HT1080 (cell line): ENCODE measurements at places on chromosomes 5 and 9. TPM values are rescaled to one million over a fixed set of nuclear protein-coding genes. Genes with fewer than 3 reads are reported as not detected.

GRCh38 chr9:128053560-128053959 is 13.6 kb downstream of the NAIF1 start:
- DNase-seq, result no peak

DNA sequence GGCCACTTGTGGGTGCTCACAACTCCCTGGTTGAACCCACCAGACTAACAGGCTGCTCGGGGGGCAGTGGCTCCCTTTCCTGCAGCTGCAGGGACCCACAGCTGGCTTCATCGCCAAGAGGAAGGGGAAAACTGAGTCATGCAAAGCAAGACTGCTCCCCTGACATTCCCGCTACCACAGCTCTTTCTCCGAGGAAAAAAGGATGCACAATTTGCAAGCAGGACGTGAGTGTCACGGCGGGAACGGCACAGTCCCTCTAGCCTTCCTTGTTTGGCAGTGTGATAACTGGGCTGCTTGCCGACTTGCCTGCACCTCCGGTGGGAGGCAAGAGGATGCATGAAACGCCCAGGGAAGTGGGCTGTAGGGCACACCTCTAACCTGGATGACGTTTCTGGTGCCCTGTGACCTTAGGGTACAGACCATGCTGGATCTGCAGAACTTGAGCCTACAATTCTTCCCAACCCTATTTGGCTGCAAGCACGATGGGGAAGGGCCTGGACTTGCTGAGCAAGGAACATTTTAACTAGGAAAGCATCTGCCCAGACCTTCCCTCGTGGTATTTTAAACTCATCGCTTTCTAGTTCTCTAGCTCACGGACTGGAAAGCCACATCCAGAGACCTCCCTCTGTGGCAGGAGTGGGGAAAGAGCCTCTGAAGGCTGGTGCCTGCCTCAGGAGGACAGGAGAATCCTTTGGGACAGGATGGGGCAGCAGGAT is 7.8 kb downstream of the SH3PXD2B start:
- DNase-seq, result no peak

DNA sequence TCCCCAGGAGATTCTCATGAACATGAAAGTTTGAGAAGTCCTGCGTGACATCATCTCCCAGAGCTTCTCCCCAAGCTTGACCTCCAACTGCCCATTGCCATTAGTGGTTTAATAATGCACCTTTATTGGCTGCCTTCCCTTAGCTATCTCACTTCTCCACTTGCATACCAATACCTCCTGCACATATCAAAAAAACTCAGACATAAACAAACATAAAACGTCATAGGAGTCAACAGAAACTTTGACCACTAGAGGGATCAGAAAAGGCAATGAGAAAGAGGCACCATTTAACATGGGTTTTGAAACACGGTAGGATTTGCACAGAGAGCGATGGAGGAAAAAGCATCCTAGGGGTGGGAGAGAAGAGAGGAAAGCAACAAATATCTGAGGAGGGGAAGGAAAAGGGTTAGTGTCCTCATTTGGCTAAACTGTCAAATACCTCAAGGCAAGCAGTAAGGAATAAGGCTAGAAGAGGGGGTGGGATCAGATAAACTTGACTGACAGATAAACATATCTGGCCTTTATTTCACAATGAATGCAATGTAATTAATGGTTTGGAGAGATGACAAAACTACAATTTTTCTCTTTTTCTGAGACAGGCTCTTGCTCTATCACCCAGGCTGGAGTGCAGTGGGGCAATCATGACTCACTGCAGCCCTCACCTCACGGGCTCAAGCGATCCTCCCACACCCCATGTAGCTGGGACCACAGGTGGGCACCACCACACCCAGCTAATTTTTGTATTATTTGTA is 27.0 kb downstream of the GNAQ start:
- DNase-seq, result no peak

DNA sequence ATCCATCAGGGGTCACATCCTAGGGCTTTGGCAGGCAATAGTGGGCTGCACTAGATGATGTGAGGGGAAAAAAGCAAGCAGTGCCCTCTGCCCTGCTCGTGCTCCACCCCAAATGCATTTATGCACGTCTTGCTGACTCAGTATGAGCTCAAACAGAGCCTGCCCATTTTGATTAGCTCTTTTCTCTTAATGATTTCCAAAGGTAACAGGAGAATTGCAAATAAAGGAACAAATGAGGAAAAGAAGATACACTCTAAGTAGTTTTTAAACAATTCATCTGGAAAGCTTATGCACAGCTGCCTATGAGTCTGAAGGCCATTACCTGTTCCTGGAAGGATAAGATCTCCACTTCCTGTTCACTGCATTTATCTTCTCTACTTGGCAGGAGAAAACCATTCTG is 364.2 kb downstream of the TMEM232 start:
- DNase-seq, result no peak

- no peak for DNase-seq
These were observed 25.2 kb downstream of the PRRC2B start for GRCh38 chr9:131419026-131419614.

GRCh38 chr5:14806456-14806855 is 65.1 kb downstream of the ANKH start:
- no peak for DNase-seq

- DNase-seq, result no peak
These were observed 12.6 kb downstream of the TRIM23 start for GRCh38 chr5:65611524-65611923.

DNA sequence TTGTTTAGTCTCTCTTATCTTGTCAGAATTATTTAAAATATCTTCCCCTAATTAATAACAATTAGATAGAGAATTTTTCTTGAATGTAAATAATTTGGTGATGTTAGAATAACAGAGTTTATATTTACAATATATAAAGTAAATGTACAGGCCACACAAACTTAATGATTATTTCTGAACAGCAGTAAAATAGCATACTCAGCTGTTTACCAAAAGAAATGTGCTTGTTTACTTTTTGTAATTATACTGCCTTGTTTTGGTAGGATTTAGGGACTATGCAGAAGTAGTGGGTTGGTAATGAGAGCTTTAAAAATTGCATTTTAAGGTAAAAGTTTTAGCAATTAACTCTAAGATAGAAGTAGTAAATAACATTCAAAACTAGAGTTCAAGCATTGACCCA is 17.4 kb downstream of the NDFIP1 start:
- no peak for DNase-seq

- DNase-seq, result no peak
These were observed 96.6 kb downstream of the RGS3 start for GRCh38 chr9:113559834-113560800.

GRCh38 chr5:127303404-127303803 is 12.8 kb downstream of the MEGF10 start:
- no peak for DNase-seq

DNA sequence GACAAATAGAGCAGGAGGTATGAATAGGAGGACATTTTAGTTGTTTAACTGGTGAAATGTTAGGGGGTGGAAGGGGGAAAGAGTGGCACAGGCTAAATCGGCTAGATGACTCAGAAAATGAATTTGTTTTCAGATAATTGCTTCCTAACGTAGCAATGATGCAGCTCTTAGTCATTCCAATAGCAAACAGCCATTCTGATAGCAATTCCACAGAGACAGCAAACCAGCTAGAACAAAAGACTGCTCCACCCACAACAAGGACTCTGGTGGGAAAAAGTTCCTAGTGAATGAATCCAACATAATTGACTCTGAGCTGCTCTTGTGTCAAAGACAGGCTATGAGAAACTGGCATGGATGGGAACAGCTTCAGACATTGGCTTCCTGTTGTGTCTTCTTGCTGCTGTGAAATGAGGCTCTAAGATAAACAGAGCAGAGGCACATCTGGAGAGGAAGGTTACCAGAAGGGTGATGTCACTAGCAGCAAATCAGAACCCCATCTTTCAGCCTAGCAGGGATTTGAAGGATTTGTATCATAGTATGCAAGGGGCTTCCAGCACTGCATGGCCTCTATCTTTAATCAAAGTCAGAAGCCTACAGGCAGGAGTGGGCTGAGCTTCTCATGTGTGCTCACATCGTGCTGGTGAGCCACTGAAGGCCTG is 28.1 kb upstream of the F2RL1 start:
- DNase-seq, result peak; percentile 99

GRCh38 chr9:27771803-27772545 is 198.7 kb upstream of the C9orf72 start:
- peak; percentile 54 for DNase-seq

GRCh38 chr5:94314460-94315131 is 303.8 kb downstream of the KIAA0825 start:
- no peak for DNase-seq

- DNase-seq, result no peak
These were observed 1.7 kb downstream of the TAL2 start for GRCh38 chr9:105663914-105664313.

GRCh38 chr5:142684508-142685041 is 1.3 kb downstream of the FGF1 start:
- peak; percentile 37 for DNase-seq

DNA sequence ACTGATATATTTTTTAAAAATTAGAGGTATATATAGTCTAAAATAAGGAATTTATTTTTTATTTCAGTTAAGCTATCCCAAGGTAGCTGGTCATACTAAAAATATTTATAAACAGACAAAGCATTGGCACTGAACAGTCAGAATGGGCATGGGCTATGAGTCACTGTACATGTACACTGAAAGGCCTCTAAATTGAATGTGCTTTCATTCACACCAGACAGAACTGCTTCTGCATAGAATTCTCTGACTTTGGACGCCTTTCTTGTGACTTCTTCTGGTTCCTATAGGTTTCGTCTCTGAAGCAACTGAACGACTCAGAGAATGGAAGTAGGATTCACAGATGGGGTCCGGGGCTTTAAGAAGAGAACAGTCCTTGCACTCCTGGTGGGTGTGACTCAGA is 394.8 kb upstream of the MEF2C start:
- peak; percentile 75 for DNase-seq

DNA sequence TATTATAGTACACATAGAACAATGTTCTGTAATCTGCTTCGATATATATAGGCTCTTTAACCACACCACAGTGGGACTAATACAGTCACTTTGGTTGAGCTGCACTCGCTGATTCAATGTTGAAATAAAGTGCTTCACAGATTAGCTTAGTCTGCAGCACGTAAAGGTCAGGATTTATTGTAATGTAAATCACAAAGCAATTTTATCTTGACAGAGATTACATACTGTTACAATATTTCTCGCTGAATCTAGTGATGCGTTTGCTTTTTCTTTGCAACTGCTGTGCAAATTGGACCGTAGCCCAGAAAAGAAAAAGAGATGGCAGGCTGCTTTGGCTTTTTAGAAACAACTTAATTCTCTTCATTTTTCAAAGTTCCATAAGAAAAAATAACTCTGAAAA is 52.9 kb downstream of the CETN3 start:
- DNase-seq, result no peak

DNA sequence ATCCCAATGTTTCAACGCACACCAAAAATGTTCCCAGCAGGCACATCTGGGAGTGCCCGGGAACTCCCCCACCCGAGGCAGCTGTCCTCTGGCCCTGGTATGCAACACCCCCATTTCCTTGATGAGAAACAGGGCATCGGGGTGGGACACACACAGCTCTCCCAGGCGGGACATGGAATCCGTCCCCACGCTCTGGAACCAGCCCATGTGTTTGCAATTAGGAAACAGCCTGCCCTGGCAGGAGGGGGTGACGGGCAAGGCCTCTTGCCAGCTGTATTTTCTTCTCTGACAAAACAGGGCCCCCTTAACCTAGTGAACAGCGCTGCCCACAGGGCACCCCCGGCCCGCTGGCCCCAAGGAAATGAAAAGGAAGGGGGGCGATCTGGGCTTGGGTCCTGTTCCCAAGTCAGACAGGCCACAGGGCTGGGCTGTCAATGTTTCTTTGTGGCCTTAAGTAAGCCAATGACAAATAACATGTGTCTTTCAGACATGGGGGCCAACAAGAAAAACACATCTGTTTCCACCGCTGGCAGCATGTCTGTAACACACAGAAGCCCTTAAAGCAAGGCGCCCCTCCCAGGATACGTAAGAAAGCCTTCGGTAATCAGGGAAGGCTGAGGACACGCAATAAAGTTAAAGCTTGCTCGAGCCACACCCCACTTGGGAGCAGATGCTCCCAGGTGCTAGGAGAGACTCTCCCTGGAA is 125.3 kb downstream of the ROR2 start:
- no peak for DNase-seq

DNA sequence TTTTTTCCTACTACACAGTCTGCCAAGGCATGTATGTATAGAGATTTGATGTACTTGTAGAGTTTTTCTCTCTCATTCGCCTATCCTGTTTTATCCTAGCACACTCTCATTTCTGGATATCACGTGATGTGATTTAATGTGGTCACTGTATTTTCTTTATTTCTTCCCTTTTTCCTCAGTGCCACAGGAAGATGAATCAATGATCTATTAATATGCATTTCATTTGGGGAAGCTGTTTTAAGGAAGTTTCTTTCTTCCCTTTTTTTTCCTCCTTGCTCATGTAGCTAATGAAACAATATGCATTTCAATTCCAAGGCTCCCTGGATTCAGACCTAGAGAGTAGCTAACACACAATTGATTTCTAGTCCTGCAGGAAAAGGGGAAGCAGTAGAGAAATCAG is 506.3 kb upstream of the WWC1 start:
- DNase-seq, result no peak

DNA sequence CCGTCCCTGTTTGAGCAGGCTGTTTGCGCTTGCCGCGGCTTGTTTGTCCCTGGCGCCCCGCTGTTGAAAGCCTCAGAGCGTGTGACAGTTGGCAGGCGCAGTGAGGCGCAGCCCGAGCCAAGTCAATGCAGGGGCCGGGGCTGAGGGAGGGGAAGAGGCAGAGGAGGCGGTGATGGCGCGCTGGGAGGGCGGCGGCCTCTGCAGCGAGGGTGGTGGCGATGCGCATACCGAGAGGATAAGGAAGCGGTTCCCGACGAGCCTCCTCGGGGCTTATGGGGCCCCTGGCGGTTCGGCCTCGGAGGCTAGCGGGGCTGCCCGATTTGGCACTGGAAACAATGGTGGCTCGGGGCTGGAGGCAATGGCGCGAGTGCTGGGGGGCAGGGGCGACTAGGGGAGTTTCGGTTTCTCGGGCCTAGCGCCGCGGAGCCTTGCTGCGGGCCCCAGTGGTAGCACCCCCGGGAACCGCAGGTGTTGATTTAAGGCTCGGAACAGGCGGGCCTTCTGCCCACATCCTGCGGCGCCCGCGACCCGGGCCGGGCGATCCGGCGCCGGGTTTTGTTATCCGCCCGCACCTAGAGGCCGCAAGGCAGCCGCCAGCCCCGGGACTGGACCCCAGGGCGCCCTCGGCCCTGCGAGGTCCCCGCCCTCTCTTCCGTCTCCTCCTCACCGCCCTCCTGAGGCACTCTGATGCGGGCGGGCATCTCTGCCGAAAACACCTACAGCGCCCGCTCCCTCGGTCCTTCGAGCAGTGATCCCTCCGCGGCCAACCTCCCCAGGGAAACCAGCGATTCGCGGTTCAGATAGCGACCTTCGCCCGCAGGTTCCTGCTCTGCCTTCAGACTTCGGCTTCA is 947 bp upstream of the LNPEP start:
- peak; percentile 99 for DNase-seq

DNA sequence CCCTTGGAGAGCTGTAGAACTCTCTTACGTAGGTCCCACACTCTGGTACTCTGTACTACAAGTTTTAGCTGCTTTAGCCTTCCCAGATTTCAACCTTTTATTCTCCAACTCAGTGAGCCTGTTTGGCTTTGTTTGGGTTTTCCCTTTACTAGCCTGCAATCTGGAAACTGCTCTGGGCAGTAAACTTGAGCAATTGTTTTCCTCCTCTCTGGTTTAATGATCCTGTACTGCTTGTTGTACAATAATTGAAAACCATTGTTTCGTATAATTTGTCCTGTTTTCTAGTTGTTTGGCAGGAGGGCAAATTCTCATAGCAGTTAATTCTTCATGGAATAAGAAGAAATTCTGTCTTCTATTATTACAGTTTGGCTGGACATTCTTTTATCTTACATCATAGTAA is 62.8 kb upstream of the TLX3 start:
- no peak for DNase-seq

The IRX4 gene
- total RNA-seq, result not detected in 2 replicates

The ZMAT2 gene
- total RNA-seq, result 22.9 and 24.3 TPM in 2 replicates

The C1QTNF2 gene
- 0.33 and 0.55 TPM in 2 replicates for total RNA-seq

The FOXD1 gene
- 146 and 192 TPM in 2 replicates for total RNA-seq

The GOLM1 gene
- total RNA-seq, result 47.3 and 52.5 TPM in 2 replicates

The SLC36A2 gene
- total RNA-seq, result not detected in 2 replicates
